NCI-H1092 treated with DMSO at 0.1 percent for 48 hours (cell line): ENCODE measurements at places on chromosomes 3 and 15.
A peak's percentile ranks its signal among the peaks of the same experiment; 100 is the strongest.

DNA sequence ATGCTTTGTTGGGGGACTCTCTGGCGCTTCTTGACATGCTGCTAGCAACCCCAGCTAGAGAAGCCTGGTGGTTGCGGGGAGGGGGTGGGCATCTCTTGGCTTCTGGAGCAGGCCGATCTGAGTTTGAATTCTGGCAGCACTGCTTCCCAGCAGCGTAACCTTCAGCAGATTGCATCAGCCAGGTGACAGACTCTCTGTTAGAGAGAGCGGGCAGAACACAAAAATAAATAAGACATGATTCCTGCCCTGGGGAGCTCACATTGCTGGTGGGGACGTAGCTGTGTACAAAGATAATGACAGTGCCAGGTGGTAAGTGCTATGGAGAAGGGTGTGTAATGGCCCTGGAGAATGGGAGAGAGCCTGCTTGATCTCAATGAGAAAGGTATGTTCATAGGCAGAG lies 87.4 kb downstream of the THSD4 start:
- DNase-seq, result peak; percentile 30

DNA sequence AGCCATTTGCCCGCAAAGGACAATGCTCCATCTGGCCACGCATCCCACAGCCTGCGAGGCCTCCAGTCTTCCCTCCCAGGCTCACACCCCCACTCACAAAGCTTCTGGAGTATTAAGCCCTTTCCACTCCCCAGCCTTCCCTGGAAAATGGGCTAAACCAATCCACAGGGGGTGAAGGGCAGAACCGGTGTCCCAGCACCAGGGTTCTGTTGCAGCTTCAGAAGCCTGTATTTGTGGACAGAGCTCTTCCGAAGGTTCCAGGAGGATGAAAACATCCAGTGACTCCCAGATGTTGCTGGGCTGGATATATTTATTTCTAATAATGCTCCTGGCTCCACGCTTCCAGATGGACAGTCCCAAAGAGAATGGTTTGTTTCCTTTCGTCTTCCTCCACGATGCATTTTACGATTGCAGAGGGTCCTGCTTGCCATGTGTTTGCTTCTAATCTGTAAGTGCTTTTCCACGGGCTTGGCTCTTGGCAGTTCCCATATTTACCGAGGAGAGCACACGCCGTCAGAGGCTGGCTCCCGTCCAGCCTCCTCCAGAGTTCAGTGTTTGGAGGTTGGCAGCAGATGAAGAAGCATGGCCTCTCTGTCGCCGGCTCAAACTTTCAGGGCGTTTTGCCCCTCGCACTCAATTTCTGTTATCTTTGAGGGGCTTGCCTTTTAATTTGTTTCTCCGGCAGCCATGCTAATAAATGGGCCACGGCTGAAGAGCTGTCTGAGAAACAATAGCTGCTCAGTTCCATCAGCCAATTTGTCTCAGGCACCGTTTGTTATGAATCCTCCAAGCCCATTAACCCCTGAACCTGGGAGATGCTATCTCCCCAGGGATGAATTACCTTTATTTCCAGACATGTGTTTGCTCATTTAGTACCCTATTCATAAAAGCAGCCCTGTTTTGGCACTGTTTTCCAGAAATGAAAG lies 367.9 kb upstream of the PROK2 start:
- peak; percentile 98 for DNase-seq

DNA sequence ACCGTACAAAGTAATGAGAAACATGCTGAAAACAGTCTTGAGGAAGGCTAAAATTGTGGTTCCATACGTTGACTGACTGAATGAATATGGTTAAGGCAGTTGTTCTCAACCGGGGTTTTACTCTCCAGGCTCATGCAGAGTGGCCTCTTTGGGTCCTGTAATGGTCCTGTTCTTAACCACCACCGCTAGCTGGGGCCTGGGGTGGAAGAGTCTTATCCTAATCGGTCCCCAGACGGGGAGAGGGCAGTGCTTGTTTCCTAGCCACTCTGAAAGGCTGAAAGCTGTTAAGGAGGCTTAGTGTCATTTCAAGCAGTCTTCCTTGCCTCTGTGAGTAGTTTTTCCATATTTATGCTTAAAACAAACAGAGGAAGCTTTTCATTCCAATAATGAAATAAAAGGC lies 32.0 kb downstream of the SELENOT start:
- no peak for DNase-seq

- no peak for DNase-seq
Observed at GRCh38 chr3:194736277-194736895, 50.7 kb downstream of the FAM43A start.

DNA sequence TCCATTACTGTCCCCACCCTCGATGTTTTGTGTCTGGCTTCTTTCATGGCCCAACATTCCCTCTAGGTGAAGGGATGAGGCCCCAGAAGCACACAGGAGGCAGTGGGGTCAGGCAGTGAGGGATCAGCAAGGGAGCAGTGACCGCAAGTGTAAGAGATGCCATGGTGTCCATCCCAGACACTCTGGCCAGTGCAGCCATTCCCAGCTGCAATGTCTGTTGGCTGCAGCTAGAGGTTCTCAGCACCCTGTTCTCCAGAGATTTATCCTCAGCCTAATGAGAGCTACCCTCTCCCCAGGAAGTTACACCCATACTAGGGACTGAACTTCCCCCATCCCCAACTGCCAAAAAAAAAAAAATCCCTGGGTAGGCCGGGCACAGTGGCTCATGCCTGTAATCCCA lies 40.2 kb downstream of the TRANK1 start:
- DNase-seq, result no peak

DNA sequence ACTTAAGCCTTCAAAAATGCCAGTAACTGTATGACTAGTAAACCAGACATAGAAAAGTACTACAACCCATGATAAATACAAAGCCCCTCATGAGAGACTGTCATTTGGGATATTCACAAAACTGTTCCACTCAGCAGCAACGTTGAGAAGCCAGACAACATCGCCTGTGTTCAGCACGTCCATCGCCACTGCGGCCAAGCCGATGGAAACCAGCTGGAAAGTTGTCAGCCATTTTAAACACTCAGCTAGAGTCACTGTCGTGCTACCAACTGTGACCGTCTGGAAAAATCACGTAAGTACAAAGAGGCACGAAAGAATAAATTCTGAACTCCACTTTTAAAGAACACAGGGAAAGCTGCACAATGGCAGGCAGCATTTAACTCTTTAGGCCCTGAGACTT lies 340.7 kb upstream of the WNT5A start:
- no peak for DNase-seq

DNA sequence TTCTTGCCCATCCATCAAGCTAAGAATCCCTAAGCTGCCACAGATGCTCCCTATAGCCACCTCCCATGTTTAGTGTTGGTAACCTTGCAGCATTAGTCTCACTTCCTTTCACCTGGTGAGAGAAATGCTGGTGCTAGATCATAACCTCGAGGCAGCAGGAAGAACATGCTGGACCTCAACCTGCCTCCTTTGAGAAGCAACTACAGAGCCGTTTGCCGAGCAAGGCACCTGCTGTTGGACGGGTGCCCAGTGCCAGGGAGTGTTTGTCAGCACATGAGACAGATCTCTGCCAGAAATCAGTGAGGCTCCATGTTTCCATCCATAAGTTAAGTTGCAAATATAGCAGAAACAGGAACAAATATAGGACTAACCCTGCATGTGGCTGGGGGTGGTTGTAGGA lies 955.7 kb downstream of the TUSC7 start:
- DNase-seq, result peak; percentile 87

- DNase-seq, result no peak
Observed at GRCh38 chr15:88467935-88468528, 524 bp downstream of the MRPS11 start.

- peak; percentile 98 for DNase-seq
Observed at GRCh38 chr3:155870133-155870944, at the start of gene GMPS. TSS of gene GMPS (plus strand) at chr3:155870650. CDS start at chr3:155870871, 221 bp downstream.

DNA sequence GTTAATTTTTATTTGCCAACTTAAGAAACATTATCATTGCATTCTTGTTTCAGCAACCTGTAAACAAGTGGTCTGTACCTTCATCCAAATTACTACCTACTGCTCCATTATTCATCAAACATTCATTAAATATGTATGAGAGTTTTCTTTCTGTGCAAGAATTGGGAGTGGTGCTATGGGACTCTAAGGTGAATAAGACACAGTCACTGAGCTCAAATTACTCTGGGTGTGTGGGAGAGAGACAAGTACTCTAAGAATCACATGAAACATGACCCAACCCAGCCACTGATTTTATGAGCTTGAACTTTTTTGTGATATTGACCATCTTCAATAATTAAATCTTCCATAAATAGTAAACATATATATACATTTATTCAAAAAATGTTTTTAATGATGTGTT lies 227.2 kb upstream of the TP63 start:
- no peak for DNase-seq

DNA sequence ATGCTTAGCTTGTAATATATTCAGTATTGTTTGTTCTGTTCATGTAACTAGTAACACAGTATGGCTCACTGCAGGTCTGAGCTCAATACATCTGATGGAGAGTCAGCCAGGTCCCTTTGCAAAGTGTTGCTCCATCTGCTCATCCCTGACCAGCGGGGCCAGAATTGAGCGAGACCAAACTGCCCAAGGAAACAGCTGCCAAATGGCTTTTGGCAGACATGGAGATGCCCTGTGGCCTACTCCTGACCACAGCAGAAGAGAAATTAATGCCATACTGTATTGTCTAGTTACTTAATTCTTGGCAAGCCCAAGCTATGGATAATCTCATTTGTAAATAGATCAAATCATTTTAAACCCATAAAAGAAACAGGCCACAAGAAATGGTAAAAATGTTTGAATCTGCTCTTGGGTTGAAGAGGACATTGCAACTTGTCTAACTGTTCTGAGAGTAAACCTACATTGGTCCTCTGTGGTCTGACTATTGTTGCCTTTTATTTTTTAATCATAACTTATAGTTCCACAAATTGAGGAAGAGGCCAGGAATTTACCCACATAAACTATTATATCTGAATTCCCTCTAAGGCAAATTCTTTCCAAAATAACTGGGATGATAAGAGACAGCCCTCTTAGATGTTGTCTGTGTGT lies 209.5 kb downstream of the EBLN2 start:
- peak; percentile 85 for DNase-seq

DNA sequence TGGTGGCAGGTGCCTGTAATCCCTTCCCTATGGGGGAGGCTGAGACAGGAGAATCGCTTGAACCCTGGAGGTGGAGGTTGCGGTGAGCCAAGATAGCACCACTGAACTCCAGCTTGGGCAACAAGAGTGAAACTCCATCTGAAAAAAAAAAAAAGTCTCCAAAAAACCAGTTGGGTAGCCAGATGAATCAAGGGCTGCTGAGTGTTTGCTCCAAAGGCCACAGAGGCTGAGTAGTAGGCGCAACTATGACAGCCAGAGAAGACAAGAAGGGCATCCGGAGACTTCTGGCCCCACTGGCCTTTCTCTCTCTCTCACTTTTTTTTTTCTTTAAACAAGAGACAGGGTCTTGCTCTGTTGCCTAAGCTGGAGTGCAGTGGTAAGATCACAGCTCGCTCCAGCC lies 131.8 kb downstream of the SMAD6 start:
- no peak for DNase-seq

DNA sequence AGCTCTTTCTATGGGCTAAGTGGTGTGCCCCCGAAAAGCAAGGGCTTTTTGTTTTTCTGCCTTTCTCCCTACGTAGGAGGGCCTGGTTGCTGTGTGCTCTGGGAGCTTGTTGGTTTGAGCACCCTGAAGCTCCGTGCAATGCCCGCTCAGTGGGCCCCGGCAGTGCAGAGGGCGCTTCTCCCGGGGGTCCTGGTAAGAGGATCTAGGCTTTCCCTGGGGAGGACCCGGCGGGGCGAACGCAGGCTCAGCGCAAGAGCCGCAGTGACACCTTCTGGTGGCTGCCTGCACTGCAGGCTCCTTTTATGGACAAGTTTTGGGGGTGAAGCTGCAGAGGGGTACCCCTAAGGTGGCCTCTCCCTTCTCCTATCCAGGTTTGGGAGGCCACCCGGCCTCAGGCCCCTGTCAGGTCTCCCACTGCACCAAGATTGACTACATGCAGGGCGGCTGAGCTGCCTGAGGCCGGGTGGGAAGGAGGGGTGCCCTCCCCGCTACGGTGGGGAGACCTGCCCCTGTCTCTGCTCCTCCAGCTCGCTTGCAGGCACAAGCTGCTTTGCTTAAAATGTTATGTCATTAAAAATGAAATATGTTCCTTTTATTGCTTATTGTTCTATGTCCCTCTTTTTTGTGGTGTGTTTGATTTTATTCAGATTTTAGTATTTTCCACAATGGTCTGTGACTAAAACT lies 387.9 kb downstream of the GABRG3 start:
- DNase-seq, result peak; percentile 5

GRCh38 chr15:55574096-55574495 lies 14.0 kb downstream of the PYGO1 start:
- DNase-seq, result no peak

- DNase-seq, result no peak
Observed at GRCh38 chr15:78444255-78444654, 6.2 kb downstream of the IREB2 start.

GRCh38 chr15:29668120-29668602 lies 154.1 kb downstream of the TJP1 start:
- DNase-seq, result peak; percentile 55

- no peak for DNase-seq
Observed at GRCh38 chr15:28952666-28953491, 67.1 kb downstream of the APBA2 start.

GRCh38 chr3:99850608-99851007 lies 32.9 kb downstream of the CMSS1 start:
- no peak for DNase-seq

DNA sequence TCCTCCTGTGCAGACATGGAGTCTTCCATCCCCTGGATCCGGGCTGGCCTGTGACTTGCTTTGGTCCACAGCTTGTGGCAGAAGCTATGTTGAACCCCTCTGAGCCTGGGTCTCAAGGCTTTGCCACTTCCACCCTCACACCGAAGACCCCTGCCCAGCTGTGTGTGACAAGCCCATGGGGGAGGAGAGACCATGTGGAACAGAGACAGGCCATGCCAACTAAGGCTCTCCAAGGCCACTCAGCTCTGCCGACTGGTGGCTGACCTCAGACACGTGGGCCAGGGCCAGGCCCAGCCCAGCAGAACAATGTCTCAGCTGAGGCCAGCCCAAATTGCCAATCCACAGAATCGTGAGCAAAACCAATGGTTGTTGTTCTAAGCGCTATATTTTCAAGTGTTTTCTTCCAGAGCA lies 16.4 kb upstream of the CFAP100 start:
- no peak for DNase-seq

DNA sequence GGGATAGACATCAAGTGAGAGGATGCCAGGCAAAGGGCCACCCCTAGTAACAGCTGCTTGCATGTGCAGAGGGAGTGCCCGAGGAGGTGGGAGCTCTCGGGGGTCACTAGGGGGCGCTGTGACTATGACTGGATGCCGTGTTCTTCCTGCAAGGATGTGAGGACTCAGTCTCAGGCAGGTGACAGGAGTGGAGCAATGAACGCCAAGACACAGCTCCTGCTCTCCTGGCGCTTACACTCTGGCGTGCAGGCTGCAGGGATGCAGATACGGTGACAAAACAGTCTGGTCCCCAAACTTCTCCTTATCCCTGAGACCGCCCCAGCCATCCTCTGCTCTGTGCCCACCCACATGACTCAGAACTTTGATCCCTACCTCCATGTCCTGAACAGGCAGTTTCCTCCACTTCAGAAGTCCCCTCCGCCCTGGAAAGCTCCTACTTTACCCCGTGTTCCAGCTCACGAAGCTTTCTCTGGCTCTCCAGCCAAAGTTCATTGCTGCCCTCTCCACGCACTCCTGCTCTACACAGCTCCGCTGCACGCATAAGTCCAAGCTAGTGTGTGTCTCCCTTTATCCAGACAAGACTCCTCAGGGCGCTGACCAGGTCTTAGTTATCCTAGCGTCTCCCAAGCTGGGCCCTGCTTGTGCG lies 14.7 kb downstream of the RHOV start:
- DNase-seq, result peak; percentile 49
